Neural crest cell (in vitro differentiated cells): ENCODE measurements at places on chromosomes 2 and 18.

GRCh38 chr18:63783394-63783793 lies 8.2 kb downstream of the SERPINB7 start:
- H3K4me3 ChIP-seq = no peak overlapping the region
- H3K36me3 ChIP-seq = no peaks in the 10 kb centered on the region
- DNase-seq = no peak
- H3K4me1 ChIP-seq = no peaks in the 10 kb centered on the region
- H3K27ac ChIP-seq = no peak overlapping the region
- H3K27me3 ChIP-seq = no peaks in the 10 kb centered on the region

- no peak for DNase-seq
- H3K27me3 ChIP-seq = no peaks in the 10 kb centered on the region
- no peaks in the 10 kb centered on the region for H3K36me3 ChIP-seq
- H3K4me1 ChIP-seq = no peaks in the 10 kb centered on the region
Observed at GRCh38 chr2:102661846-102662245, 42.5 kb downstream of the SLC9A2 start.

- DNase-seq = no peak
- no peaks in the 10 kb centered on the region for H3K27me3 ChIP-seq
- no peak overlapping the region for H3K27ac ChIP-seq
Observed at GRCh38 chr2:141142025-141142424, 988.8 kb downstream of the LRP1B start.

GRCh38 chr18:28256166-28256565 lies 79.2 kb upstream of the CDH2 start:
- H3K4me1 ChIP-seq = no peaks in the 10 kb centered on the region
- no peak for DNase-seq
- no peaks in the 10 kb centered on the region for H3K27me3 ChIP-seq
- no peak overlapping the region for H3K27ac ChIP-seq
- no peaks in the 10 kb centered on the region for H3K36me3 ChIP-seq

DNA sequence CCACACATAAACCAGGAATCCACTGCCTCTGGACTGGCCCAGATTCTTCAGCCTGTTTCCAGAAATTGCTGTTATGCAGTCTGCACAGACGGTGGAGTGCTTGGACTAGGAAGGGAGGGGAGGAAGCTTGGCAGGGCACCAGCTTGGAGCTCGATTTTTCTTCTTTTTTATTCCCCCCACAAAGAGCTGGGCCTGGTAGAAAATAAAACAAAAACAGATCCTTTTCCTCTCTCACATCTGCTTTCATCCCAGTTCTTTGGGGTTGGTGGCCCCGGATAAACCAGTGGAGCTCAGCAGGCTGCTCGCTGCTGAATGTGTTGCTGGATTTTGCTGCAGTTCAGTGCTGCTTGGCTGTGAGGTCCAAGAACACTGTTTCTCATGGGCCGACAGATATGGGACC lies 16.0 kb downstream of the LRRTM1 start:
- H3K27ac ChIP-seq = no peak overlapping the region
- no peaks in the 10 kb centered on the region for H3K36me3 ChIP-seq
- no peak for DNase-seq
- H3K4me3 ChIP-seq = no peak overlapping the region
- H3K27me3 ChIP-seq = peaks cover 3% of the 10 kb centered on the region
- peaks cover 4% of the 10 kb centered on the region for H3K4me1 ChIP-seq

- no peak overlapping the region for H3K27ac ChIP-seq
- H3K4me1 ChIP-seq = peaks cover 11% of the 10 kb centered on the region
- DNase-seq = no peak
- H3K4me3 ChIP-seq = no peak overlapping the region
- H3K27me3 ChIP-seq = no peaks in the 10 kb centered on the region
- H3K36me3 ChIP-seq = peaks cover under 1% of the 10 kb centered on the region
Observed at GRCh38 chr2:146530886-146531285, 1313.9 kb upstream of the ACVR2A start.

GRCh38 chr18:6593142-6593885 lies 136.2 kb upstream of the ARHGAP28 start:
- no peaks in the 10 kb centered on the region for H3K36me3 ChIP-seq
- no peak overlapping the region for H3K27ac ChIP-seq
- H3K4me1 ChIP-seq = no peaks in the 10 kb centered on the region
- no peak overlapping the region for H3K4me3 ChIP-seq

DNA sequence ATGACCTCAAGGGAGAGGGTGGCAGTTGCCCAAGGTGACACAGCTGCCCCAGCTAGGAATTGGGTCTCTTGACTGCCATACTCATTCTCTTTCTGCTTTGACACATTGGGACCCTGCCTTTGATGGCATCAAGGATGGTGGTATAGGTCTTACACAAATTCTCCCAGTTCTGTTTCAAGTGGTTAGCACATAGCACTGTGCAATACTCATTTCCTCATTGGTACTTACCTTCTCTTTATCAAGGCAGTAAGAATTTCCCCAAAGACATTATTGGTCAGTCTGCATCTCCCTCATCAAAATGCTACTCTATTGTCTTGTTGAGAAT lies 35.9 kb upstream of the CCDC93 start:
- peaks cover 34% of the 10 kb centered on the region for H3K27me3 ChIP-seq
- peaks cover 11% of the 10 kb centered on the region for H3K4me1 ChIP-seq
- no peak overlapping the region for H3K27ac ChIP-seq
- DNase-seq = no peak
- H3K4me3 ChIP-seq = no peak overlapping the region

DNA sequence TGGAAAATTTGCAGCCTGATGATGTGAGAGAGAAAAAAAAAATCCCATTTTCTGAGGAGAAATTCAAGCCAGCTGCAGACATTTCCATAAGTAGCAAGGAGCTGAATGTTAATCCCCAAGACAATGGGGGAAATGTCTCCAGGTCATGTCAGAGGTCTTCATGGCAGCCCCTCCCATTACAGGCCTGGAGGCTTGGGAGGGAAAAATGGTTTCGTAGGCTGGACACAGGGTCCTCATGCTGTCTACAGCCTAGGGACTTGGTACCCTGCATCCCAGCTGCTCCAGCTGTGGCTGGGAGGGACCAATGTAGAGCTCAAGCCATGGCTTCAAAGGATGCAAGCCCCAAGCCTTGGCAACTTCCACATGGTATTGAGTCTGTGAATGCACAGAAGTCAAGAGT lies 53.5 kb upstream of the ARHGAP15 start:
- H3K27me3 ChIP-seq = no peaks in the 10 kb centered on the region
- DNase-seq = no peak
- H3K36me3 ChIP-seq = peaks cover 2% of the 10 kb centered on the region
- no peak overlapping the region for H3K4me3 ChIP-seq
